ENCODE measurements at places on chromosomes 3 and 15. TPM values are rescaled to one million over a fixed set of nuclear protein-coding genes. Genes with fewer than 3 reads are reported as not detected.

GRCh38 chr3:89360156-89360555 is 252.7 kb downstream of the EPHA3 start:
- no peak for DNase-seq

GRCh38 chr3:194773771-194774455 is 88.2 kb downstream of the FAM43A start:
- no peak for DNase-seq

- no peak for DNase-seq
Measured at GRCh38 chr15:63509955-63510940, 5.9 kb downstream of the USP3 start.

- DNase-seq, result no peak
Measured at GRCh38 chr3:196666001-196666867, 26.7 kb downstream of the NRROS start.

DNA sequence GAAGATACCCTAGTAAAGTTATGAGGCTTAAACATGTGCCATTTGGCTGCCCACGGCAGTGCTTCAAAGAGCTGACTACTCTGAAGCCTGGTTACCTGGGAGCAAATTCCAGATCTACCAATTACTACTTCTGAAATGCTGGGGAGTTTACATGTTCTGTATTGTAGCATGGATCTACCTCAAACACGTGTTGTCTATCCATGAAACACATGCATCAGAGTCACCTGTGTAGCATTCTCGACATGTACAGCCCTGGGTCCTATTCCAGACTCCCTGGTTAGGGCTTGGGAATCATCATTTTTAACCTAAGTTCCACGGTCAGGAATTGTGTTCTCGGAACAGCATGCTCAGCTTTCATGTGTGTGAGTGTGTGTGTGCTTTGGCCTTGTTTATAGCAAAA is 599.3 kb upstream of the MDFIC2 start:
- no peak for DNase-seq

GRCh38 chr3:195084746-195085145 is 186.2 kb downstream of the XXYLT1 start:
- DNase-seq, result no peak

DNA sequence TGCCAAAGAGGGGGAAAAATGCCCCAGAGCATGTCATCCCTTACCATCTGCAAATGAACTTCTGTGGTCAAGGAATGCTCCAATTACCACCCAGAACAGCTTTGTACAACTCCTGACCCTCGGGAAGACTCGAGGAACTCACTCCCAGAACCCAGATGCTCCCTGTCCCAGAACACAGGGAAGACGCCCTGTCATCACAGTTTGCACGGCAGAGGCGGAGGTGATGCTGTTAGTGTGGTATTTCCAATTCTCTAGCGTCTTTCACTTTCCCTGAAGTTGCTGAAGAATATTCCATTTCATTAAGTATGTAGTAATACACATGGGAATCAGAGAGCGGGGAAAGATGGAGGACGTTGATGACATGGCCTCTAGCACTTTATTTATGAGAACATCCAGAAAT is 193.7 kb downstream of the TIGIT start:
- DNase-seq, result no peak

Gene APEH
- 72.8 TPM for total RNA-seq
